OCI-LY7 (cell line): ENCODE measurements at places on chromosomes 3 and 15. TPM values are rescaled to one million over a fixed set of nuclear protein-coding genes. Genes with fewer than 3 reads are reported as not detected.

- DNase-seq = no peak
Observed at GRCh38 chr15:41020829-41021228, 67.6 kb downstream of the CHAC1 start.

DNA sequence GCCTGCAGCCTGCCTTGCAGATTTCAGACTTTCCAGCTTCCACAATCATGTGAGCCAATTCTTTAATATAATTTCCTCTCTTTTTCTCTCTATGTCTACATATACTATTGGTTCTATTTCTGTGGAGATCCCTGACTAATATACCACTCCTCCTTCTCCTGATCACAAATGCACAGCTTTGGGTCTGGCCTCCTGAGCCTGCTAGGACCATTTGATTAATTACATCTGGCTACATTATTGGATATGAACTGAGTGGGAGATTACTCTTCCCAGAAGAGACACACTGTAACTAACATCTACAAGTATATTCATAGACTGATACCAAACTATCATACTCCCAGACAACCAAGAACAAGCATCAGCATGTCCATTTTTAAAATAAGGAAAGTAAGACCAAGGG lies 188.9 kb upstream of the LMCD1 start:
- DNase-seq = no peak

DNA sequence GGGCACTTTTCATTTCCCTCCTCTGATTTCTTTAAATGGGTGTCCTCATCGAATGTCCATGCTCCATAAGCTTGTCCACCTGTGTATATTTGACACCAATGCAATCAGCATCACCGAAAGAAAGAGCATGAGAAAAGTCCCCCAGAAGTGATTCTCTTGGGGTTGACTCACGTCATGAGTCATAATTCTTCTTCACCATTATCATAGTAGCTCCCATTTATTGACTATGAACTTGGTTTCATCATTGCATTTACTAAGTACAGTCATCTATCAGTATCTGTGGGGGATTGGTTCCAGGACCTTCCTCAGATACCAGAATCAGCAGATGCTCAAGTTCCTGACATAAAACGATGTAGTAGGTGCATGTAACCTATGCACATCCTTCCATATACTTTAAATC lies 372.5 kb upstream of the CFAP20DC start:
- no peak for DNase-seq

GRCh38 chr15:89760303-89761008 lies 9.4 kb upstream of the MESP1 start:
- DNase-seq = peak; percentile 64

DNA sequence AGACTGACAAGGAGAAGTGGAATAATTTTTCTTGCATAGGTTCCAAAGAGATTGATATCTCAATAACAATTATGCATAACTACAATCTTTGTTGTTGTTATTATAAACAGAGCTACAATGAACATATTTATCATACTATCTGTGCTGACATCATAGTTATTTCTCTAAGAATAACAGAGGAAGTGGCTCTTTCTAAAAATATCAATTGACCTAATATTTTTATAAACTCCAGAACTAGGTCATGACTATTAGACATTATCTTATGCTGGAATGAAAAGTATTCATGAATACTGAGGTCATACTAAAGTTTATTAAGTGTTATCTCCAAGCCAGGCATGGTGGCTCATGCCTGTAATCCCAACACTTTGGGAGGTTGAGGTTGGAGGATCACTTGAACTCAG lies 114.1 kb downstream of the DCLK3 start:
- no peak for DNase-seq

DNA sequence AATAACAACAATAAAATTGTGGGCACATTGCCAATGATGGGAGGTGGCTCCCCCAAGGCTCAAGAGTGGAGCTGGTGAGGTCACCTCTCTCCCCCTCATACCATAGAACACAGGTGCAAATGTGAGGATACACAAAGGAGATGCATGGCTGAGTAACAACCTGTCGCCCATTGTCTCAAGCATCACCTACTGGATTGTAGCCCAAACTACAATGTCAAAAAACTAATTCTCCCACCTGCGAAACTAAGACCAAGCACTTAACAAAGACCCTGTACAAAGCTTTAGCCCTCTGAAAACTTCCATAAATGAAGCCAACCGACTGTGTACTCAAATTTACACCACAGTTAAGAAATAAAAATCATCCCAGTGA lies 50.4 kb upstream of the IGSF11 start:
- no peak for DNase-seq

- DNase-seq = no peak
Observed at GRCh38 chr15:29690765-29691475, 131.3 kb downstream of the TJP1 start.

DNA sequence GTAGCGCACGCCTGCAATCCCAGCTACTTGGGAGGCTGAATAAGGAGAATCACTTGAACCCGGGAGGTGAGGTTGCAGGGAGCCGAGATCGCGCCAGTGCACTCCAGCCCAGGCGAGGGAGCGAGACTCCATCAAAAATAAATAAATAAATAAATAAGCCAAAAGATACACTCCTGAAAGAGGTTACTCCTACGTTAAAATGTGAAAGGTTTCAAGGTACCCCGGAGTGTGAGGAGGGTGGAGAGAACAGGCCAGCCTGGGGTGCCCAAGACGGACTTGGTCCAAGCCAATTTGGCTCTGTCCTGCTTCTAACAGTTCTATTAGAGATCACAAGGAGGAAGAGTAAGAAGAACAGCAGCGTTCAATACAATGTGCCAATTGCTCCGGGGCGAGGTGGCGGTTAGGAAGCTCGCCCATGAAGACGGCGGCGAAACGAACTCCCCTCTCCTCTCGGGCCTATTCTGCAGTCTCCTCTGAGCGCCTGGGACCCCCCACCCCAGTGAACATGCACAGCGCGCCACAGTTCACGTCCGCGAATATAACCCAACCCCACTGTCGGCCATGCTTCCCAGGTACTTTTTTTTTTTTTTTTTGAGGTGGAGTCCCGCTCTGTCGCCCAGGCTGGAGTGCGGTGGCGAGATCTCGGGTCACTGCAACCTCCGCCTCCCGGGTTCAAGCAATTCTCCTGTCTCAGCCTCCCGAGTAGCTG lies 942 bp downstream of the ELP6 start:
- peak; percentile 57 for DNase-seq

GRCh38 chr15:41934843-41935242 lies 37.5 kb downstream of the EHD4 start:
- peak; percentile 64 for DNase-seq

DNA sequence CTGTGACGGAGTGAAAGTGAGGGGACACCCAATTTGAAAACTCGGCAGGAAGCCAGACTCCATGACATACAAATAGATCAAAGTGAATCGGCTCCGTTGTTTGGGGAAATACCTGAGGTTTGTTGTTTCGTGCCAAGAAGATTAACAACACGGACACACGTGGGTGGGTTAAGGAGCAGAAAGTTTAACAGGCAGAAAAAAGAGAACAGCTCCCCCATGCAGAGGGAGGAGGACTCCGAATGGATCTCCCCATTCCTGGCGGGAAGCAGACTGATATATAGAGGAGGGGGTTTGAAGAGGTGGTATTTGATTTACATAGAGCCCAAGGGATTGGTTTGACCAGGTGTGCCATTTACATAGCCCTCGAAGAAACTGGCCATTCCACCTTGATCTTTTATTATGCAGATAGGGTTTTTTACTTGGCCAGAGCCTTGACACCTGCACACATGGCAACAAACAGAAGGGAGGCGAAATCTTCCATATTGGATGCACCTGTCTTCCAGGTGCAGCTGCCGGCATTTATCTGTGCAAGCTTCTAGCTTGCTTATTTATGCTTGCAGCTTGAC lies 4.8 kb upstream of the SACM1L start:
- no peak for DNase-seq

- no peak for DNase-seq
Observed at GRCh38 chr15:56086566-56086965, 93.2 kb upstream of the NEDD4 start.

DNA sequence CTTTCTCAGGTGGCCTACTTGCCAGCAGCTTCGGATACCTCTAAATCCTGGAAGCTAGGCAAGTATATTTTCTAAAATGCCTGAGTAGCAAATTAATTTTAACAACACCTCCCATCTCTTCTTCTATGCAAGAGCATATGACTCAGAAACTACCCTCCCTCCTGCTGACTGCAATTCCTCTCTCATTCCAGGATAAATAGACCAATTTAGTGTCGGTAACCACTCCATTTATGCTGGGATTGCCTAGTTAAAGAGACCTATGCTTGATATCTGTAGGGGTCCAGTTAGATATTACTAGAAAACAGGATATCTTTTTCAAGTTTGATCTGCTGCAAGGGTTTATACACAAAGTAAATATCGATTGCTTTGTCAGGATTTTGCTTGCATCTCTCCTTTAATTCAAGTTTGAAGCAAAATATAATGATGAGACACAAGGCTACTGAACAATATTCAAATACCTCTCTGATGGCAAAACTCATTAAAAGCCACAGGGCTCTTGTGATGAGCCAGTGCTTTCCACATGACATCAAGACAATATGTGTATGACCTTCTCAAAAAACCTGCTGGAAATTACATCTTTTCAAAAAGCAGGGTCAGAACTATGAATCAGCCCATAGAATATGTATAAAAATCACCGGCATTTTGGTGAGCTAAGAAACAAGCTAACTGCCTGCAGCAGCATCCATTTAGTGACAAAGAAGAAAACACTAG lies 491.6 kb upstream of the NECTIN3 start:
- no peak for DNase-seq

DNA sequence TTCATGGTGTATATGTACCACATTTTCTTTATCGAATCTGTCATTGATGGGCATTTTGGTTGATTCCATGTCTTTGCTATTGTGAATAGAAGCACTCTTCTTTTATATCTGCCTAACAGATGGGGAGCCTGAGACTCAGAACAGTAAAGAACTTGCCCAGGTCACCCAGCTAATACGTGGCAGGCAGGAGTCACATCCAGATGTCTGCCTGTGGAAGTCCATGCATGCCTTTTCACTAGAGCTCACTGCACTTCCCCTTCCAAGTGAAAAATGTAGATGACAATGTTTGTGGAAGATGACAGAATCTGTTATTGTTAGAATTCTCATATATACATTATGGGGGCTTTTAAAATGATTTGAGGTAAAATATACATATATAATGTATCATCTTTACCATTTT lies 165.0 kb downstream of the PDZRN3 start:
- no peak for DNase-seq

DNA sequence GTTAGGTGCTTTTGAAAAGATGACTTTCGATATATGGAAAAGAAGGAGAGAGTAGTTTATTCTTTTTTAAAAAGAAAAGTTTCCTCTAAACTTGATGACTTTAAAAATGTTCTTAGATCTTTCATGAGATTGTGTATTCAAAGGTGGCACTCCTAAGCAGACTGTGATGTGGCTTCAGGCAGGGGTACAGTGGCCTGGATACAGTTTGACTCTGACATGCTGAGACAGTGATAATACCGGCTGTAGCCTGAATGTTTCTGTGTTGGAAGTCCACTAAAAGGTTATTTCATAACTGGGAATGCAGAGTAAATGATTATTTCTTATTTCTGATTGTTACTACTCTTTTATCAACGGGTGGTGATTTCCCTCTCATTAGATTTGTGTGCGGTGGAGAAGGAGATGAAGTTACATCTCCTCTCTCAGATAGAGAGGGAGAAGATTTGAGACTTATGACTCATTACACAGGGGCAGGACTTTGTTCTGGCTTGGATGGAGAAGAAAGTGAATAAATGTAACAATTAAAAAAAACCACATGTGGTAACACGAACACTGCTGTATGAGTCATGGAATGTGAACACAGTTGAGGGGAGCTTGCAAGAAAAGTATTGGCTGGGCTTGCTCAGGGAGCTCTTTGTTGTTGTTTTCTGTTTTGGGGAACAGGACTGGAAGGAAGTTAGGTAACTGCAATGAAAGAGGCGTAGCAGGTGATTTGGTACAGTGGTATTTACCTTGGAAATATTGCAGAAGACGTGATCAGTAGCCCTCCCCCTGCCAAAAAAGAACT lies 21.6 kb downstream of the SPTSSB start:
- no peak for DNase-seq

DNA sequence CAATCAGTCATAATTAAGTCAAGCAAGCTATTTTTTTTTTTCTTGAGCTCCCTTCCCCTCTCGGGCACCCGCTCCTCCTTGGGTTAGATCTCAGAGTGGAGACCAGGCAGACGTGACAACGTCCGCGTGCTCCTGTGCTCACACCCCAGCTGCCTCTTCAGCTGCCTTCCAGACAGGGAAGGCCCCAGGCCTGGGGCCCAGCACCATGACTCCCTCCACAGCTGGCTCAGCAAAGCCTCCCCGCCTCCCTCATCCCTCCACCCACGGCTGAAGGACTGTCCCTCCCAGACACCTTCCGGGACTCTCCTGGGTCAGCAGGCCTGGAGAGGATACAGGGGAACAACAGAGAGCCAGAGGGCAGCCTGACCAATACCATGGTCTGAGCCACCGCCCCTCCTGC lies 87.9 kb upstream of the LINGO1 start:
- DNase-seq = no peak

DNA sequence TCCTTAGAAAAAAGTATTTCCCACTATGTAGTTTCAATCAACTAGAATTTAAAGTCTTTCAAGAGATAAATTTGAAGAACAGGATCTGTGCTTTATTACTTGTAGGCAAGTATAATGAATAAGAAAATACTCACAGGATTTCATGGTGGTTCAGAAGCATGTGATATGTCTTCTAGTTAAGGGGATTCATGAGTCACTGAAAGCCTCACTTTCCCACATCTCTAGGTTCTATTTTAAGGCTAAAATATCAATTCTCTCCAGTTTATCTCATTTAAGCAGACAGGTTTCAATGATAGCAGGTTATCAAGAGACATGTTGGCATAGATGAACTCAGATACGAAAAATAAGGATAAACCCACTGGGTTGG lies 437.8 kb upstream of the BCHE start:
- no peak for DNase-seq

The FGF7 gene
- not detected in 2 replicates for total RNA-seq

The PLSCR2 gene
- total RNA-seq = not detected in 2 replicates

The DAZL gene
- total RNA-seq = not detected in 2 replicates

The CEMIP gene
- not detected in 2 replicates for total RNA-seq

The OR5AC2 gene
- total RNA-seq = not detected in 2 replicates

The SERPINI2 gene
- not detected in 2 replicates for total RNA-seq

The CLDN18 gene
- total RNA-seq = not detected in 2 replicates

The NIPA2 gene
- 78.1 and 96.1 TPM in 2 replicates for total RNA-seq

The ATP10A gene
- total RNA-seq = 0.06 TPM in 1 of 2 replicates, not detected in the other

The GJD2 gene
- total RNA-seq = not detected in 2 replicates

The GANC gene
- total RNA-seq = 31.7 and 35.7 TPM in 2 replicates

The MINAR1 gene
- 1.3 and 1.8 TPM in 2 replicates for total RNA-seq

The BOC gene
- not detected in 2 replicates for total RNA-seq

The P2RY1 gene
- not detected in 2 replicates for total RNA-seq

The CFAP92 gene
- 0.08 and 0.18 TPM in 2 replicates for total RNA-seq

The NME9 gene
- not detected in 2 replicates for total RNA-seq

The DCLK3 gene
- total RNA-seq = not detected in 2 replicates
